Islet precursor cell (in vitro differentiated cells): ENCODE measurements at places on chromosomes 4 and X.

- no peak for DNase-seq
Measured at GRCh38 chr4:88318751-88319350, 34.5 kb upstream of the PPM1K start.

DNA sequence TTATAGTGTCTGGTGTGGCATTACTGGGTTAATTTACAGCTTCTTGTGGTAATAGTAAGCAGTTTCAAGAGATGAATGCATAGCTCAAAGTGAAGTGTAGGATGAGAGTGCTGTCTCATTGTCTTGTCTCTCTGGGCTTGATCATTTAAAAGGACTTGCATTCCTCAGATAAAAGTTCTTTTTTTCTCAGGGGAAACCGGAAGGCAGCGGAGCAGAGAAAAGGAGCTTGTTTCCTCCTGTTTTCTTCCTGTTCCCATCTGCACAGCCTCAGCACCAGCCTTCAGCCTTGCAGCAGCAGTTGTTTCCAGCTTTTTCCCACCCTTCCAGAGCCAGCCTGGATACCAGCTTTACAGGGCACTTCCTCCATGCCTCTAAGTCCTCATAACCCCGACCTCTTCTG is 61.4 kb upstream of the LGI2 start:
- no peak for DNase-seq

- DNase-seq = no peak
Measured at GRCh38 chr4:81634165-81634564, 162.5 kb upstream of the RASGEF1B start.

DNA sequence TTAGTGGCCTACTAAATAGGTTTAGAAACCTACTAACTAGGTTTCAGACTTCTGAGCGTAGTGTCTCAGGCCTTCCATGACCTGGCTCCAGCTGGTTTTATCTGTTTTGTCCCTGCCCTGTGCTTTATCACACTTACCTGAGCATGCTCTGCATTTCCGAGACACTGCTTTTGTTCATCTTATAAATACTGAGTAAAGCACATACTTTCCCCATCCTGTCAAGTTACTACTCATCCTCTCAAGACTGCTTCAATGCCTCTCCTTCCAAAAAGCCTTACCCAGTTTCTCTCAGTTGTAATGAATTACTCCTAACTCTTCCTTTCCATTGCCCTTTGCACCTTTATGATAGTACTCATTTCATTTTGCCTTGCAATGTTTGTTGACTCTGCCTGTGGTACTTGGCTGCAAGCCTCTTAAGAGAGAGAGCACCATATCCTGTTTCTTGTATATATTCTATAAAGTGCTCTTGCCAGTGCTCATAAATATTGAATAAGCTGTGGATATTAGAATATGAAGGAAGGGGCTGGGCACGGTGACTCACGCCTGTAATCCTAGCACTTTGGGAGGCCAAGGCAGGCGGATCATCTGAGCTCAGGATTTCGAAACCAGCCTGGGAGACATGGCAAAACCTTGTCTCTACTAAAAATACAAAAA is 34.4 kb downstream of the SLAIN2 start:
- DNase-seq = no peak

DNA sequence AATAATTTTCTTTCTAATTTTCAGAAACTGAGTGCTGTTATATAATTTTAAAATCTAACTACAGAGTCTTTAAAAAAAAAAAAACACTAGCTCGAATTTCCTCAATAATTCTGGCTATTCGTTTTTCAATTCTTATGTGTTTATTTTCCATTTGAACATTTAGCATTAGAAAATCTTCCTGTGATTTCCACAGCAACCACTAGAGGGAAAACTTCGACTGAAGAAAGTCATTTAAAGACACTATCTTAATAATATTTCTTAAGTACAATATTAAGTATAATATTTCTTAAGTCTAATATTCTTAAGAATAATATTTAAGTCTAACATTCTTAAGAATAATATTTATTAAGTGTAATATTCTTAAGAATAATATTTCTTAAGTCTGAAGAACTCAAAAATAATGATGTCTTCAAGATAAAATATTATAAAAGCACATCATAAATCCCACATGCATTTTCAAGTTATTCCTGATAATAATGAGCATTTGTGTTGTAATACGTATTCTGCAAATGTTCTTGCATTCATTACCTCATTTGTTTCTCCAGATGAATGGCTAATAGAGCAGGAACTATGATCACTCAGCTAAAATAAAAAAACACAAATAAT is 118.4 kb upstream of the WDR17 start:
- no peak for DNase-seq

- peak; percentile 99 for DNase-seq
Measured at GRCh38 chr4:128060699-128061565, at the start of gene LARP1B. Gene LARP1B (plus strand): TSS chr4:128061312. CDS start chr4:128074952, 13,640 bp downstream.

- no peak for DNase-seq
Measured at GRCh38 chrX:19057856-19058255, 64.4 kb downstream of the ADGRG2 start.

DNA sequence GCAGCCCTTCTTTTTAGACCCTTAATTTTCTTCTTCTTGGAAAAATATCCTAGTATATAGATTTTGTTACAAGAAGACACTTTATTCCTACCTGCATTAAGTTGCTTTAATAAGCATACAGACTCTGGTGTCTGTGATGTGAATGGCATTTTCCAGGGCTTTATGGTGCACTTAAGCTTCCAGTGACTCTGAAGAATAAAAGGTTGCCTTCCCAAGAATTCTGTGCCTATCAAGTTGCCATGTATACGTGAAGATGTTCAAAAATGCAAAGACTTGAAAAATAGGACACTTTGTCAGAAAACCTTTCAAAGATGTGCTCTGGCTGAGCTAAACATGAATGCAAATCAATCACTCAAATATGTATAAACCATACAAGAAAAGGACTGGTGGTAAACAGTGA is 110.9 kb downstream of the RS1 start:
- no peak for DNase-seq

DNA sequence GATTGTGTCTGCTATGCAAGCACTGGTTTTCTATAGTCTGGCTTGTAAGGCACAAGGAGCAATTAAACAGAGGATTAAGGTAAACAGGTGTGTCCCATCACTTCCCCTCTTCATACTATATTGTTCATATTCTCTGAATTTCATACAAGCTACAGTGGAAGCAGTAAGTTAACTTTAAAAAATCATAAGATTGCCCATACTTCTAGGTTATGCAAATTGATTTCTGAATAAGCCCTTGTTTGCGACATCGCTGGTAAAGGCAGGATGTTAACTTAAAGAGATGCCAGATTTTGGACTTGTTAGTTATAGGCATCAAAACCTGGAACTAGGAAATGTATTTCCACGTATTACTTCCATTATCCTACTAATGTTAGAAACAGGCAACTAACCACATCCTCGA is 1.0 kb upstream of the TMEM131L start:
- DNase-seq = no peak

DNA sequence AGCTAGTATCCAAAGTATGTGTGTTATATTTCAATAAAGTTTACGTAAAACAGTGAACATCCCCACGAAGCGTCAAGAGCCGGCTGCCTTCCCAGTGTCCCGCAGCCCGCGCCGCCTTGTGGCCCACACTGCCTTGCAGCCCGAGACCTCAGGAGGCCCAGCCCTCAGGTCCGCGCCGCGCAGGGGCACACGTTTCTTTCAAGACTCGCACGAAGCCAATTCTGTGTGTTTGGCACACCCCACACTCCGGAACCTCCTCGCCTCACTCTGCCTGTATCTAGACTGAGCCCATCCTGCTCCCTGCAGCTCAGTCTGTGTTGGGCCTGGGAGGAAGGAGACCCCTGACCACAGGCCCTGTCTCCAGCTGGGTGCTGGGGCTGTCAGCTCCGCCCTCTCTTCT is 5.8 kb downstream of the LRPAP1 start:
- DNase-seq = no peak

DNA sequence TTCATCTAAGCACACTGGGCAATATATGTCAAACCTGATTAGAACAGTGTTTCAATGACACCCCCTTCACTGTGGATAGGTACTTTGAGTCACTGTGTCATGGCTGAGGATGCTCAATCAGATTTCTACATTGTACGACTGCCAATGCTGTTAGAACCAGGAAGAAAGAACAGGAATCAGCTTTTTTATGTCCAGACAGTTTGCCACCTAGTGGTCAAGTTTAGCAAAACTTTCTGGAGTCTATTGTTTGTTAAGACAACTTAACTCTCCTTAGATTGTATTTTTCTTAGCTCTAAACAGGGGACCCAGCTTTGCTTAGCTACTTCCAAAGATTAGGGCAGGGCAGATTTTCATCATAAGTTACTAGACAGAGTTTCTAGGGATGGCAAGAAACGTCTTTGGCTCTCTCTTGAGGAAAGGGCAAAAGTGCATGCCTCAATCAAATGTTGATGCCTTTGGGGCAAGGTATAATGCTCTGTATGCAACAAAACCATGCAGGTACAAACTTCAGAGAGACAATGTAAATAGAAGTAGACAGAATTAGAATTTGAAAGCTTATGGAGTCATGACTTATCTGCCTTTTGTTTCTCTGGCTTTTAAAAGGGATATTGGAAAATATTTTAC is 40.5 kb upstream of the BMP3 start:
- peak; percentile 58 for DNase-seq

- DNase-seq = no peak
Measured at GRCh38 chr4:40912460-40913184, 162.9 kb downstream of the NSUN7 start.

DNA sequence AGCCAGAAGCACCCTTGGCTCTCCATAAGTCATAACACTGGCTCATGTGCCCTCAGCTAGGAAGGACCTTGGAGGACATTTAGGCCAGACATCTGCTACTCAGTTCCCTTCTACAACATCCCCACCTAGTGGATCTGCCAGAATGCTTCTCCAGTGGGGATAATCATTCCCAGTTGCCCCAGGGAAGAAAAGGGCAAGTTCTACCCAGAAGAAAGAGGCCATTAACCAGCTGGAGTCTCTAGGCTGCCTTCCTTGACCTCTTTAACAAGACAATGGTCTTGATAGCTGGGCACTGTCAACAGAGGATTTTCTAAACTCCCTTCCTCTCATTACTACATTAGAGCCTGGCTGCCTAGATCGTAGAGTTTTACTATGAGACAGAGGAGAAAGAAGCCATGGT is 42.0 kb downstream of the LGI2 start:
- DNase-seq = peak; percentile 83

DNA sequence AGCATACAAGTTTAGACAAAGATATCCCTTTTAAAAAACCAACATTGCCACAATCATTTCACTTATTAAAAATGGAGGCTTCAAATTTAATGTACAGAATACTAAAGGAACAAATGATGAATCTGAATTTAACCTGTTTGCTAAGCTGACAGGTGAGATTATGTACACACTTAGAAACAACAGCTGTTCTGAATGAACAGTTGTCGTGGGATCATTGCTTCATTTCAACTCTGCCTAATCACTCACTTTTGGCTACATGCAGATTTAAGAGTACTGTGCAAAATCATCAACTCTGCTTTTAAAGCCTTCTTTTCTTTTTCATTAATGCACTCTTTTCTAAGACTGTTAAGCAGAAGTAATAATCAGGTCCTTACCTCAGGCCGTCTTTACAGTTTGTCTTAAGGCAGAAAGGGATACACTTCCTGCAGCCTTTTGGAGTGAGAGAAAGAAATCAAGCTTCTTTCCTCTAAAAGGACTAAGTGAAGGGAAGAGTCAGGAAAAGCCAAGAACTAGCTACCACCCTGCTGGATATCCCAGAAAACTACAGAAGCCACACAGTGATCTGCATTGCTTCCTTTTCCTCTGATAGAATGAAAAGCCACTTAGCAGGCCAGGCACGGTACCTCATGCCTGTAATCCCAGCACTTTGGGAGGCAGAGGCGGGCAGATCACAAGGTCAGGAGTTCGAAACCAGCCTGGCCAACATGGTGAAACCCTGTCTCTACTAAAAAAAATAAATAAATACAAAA is 54.7 kb upstream of the NPNT start:
- no peak for DNase-seq

- DNase-seq = no peak
Measured at GRCh38 chrX:24879679-24880078, 136.1 kb downstream of the ARX start.

DNA sequence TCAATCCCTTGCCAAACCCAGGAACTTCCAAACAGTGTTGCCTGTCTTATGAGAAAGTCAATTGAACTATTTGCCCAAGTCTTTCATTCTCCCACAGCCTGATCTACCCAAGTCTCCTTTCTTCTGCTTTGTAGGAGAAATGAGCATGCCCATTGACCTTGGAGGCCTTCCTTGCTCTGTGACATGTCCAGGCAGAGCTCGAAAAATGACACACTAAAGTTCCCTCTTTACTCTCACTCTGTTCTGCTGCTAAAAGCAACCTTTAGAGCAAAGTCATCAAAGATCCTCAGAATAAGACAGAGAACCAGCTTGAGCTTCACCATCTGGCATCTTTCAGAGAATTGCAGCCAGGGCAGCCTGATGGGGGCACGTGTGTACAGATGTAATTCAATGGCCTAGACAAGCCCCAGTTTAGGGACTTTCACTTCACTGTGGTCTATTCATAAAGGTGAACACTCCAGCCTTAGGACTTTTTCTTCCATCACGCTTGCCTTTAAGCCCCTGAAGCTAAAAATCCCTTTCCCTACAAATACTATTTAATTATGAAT is 136.4 kb downstream of the AMELX start:
- no peak for DNase-seq

DNA sequence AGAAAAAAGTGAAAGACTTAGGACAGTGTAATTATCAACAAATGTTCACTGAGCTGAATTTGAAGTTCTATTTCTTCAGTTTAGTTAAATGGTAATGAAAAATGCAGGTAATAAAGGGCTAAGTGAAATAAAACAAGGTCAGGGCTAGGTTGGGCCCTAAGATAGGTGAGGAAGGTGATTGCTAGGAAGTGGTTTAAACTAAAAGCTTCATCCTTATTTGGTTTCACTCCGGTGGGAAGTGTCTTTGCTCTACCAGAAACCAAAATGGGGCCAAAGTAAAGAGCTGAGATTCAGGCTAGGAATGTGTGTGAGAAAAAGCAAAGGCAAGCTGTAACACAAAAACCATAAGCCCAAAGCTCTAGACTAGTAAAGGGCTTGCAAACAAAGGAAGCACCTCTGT is 31.0 kb downstream of the TAB3 start:
- DNase-seq = no peak

DNA sequence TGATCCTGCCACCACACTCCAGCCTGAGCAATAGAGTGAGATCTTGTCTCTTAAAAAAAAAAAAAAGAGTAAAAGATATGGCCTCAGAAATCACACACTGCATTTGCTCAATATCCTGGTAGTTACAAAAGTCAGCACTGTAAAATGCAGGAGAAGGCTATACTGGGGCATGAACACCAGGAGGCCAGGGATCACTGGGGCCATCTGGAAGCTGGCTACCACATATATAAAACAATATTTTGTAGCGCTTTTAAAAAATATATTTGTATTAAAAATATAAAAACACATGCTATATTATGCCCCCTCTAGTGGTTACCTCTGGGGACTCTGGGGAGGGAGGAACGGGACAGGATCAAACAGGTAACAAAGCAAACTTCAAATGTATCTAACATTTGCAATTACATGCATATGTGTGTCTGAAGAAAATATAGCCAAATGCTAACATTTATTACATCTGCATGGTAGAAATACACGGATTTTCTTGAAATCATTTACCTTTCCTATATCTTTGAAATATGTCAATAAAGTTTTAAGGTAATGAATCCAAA is 4.0 kb downstream of the C4orf46 start:
- no peak for DNase-seq
